Fibroblast of the aortic adventitia (primary cell): ENCODE measurements at places on chromosomes 6 and 20.
A peak's percentile ranks its signal among the peaks of the same experiment; 100 is the strongest.

GRCh38 chr6:113103634-113104361 lies 753.3 kb upstream of the MARCKS start:
- peak; percentile 84 for DNase-seq

DNA sequence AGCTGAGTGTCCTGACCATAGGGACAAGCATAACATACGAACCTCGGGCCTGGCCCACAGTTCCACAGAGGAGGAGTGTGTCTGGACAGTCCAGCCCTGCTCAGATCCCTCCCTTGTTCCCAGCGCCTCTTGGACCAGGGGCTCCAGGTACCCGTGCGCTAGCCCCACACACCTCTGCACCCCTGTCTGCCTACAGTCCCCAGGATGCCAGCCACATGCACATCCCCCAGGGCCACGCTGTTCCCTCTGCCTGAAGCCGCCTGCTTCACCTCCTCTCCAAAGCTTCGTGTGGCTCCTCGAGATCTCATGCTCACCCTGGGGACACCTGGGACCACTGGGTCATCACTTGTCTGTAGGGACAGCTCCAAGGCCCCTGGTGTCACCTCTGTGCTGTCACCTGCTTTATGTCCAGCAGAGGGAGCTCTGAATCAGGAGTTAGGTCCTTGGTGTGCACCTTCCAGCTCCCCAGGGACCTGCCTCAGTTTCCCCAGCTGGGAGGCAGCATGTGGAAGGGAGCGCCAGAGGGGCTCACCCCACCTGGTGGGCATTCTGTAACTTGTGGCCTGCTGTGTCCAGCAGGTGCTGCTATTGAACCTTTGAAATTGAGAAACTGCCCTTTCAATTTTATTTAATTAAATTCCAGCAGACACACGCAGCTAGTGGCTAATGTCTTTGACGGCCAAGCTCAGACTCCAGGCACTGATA lies 7.3 kb upstream of the YTHDF1 start:
- peak; percentile 42 for DNase-seq

DNA sequence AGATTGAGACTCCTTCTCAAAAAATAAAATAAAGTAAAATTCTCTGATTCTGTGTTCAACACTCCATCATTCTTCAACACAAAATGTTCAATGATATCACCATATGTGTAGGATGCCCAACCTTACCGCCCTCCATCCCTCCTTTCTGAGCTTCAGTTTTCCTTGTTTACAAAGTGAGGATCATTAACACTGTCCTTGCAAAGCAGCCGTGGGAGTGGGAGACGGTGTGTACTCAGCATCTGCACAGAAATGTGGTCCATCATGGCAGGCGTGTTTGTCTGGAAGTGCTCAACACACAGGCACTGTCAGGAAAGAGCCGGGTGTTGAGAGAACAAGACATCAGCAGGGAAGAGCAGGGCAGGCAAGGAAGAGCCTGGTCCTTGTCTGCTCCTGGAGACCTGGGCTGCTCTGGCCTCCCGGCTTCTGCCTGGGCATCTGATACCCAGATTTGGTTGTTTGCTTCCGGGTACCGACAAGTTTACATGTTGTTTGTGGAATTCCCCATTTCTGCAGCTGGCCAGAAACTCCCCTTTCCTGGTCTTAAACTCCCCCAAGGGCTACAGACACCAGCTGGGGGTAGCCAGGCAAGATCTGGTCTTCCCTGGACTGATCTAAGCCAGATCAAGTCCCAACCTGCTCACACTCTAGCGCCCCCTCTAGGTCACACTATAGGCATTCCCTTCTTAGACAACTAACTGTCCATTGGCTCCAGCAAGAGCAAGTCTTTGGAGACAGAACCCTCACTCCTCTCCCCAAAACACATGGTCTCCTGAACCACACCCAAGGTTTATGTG lies 26.7 kb upstream of the TTPAL start:
- no peak for DNase-seq

- DNase-seq = peak; percentile 48
Measured at GRCh38 chr6:56866917-56867522, 87.9 kb upstream of the BEND6 start.

GRCh38 chr6:67331304-67331703 lies 1303.8 kb upstream of the ADGRB3 start:
- peak; percentile 34 for DNase-seq
